ENCODE measurements at places on chromosomes 4 and X.

DNA sequence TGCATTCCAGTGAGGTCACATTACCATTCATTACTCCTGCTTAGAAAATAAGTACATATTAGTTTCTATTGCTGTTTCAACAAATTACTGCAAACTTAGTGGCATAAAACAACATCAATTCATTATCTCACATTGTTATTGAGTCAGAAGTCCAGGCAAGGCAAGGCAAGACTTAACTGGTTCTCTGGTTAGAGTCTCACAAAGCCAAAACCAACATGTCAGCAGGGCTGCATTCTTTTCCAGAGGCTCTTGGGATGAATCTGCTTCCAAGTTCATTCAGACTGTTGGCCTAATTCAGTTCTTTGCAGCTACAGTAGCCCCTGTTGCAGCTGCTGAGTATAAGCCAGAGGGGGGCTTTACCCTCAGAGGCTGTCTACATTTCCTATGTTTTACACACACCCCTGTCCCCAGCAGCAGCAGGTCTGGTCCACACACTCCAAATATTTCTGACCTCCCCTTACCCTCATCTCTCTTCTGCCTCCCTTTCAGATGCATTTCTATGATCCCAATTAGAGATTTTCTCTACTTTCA, 892.1 kb upstream of the EPHA5 start:
- no peak for DNase-seq

DNA sequence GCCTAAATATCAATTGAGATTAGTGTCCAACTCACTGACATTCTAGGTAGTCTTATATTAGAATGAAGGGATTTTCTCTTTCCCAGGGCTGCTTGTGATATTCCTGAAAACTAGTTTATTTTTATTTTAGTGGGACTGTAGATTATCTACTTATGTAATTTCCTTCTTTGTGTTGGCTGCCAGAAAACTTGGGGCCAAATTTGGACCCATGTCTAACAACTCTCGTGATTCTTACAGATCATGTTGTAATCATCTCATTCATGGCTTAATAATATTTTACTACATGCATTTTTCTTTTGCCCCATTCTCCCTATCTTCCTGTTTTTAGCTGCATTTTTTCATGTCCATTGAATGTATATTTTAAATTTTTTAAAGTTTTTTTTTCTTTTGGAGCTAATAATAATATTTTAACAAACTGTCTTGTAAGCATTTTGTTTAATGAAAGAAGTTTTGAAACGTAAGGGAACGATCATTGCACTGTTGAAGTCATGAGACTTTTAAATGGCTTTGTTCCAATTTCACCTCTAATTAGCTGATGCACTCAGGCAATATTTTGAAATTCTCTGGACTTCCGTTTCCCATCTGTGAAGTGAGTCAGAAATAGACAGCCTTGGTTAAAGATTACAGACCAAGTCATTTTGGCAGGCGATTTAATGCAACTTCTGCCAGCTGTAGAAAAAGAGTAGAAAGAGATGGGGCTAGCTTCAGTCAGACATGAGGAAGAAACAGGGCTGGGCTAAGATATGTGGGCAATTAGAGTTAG, 14.3 kb upstream of the TDO2 start:
- peak; percentile 74 for DNase-seq

GRCh38 chr4:140343303-140343702, 30.1 kb upstream of the SCOC start:
- no peak for DNase-seq

- no peak for DNase-seq
Measured at GRCh38 chr4:16812041-16812440, 86.4 kb downstream of the LDB2 start.

- DNase-seq = no peak
Measured at GRCh38 chrX:22357621-22358020, 84.9 kb downstream of the CBLL2 start.

- DNase-seq = peak; percentile 19
Measured at GRCh38 chr4:93199492-93199891, 629.1 kb upstream of the ATOH1 start.

DNA sequence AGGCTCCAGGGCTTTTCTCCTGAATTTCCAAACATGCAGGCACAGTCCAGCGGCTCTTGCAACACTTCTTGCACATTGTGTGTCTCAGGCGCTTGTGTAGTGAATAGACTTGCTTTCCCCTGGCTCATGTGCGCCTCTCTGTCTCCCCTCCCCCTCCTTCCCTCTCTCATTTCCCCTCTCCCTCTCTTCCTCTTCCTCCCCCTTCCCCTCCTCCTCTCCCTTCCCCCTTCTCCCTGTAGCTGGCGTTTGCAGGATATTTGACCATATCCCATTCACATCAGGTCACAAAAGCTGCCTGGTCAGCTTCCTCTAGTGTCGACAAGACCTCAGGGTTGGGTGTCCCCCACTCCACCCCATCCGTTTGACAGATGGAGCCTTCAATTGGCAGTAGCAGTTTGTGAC, 2.4 kb downstream of the CHST7 start:
- DNase-seq = no peak

DNA sequence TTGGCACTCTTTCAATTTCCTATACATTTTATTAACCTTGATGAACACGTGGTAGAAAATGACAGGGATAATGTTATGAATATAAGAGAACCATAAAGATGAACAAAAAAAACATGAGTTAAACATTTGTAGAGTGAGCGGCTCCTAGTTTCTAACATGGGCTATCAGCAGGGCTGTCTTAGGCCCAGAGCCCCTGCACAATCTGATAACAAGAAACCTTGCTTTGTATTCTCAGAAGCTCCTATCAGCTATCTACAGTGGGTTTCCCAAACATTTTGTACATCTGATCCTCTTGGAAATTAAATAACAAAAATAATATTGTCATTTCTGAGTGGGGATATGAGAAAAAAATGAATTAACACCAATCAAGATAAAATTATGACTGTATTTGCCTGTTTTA, 10.6 kb upstream of the RBPJ start:
- DNase-seq = no peak

- DNase-seq = no peak
Measured at GRCh38 chr4:146439437-146439836, 82.3 kb downstream of the SLC10A7 start.

DNA sequence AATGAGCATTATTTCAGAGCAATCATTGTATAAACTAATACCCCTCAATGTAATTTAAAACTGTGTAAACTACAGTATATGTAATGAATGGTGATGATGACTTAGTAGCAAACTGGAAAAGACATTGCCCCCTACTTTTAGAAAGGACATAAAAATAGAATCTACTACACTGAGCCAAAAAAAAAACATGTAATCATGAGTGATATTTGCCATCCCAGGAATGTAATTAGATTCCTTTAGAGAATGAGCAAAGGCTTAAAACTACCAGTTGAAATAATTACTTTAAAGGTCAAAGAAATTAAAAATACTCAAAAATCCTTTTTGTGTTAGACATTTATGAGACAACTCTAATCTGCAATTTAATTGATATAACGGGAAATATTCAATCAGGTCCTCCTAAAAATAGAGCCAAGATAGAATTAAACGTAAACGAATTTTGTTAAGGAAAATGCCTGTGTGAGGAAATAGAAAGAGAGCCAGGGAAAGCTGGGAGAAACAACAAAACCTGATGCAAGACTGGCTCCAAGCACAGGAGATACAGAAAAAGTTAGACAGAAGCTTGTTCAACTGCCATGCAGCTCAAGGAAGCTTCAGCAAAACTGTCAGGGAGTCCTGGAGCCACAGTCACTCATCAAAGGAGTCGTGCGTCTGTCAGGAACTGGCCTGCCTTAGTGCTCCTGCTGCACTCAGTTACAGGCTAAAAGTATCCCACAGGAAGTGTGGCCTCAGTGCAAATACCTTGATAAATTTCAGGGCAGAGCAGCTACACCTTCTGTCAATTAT, 655.7 kb upstream of the INTU start:
- no peak for DNase-seq

- DNase-seq = no peak
Measured at GRCh38 chrX:329291-329910, 10.8 kb upstream of the GTPBP6 start.

Data from LHCN-M2 (cell line).